ENCODE measurements at places on chromosomes 13 and 19. TPM values are rescaled to one million over a fixed set of nuclear protein-coding genes. Genes with fewer than 3 reads are reported as not detected.
A peak's percentile ranks its signal among the peaks of the same experiment; 100 is the strongest.

- DNase-seq: no peak
Observed at GRCh38 chr19:46133101-46133627, 8.7 kb upstream of the IGFL3 start.

- DNase-seq: no peak
Observed at GRCh38 chr13:111044087-111044830, 70.9 kb upstream of the ARHGEF7 start.

FFAR2 gene
- 4.7 TPM for total RNA-seq

GRCh38 chr13:79423801-79424642, 18.0 kb upstream of the RBM26 start:
- no peak for DNase-seq

DNA sequence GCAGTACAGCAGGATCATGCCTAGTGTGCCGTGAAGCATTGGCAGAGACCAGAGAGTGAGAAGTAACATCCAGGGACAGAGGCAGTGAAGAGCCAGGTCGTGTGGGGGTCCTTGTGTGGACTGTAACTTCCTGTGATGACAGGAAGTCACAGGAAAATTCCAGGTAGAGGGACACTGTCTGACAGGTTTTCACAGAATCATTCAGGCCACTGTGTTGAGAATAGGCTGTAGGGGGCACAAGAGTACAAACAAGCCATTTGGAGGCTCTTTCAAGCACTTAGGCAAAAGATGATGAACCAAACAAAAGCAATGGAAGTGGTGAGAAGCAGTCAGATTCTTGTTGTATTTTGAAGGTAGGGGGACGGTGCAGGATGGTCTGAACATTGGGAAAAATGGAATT, 46.4 kb downstream of the N4BP2L1 start:
- DNase-seq: no peak

DNA sequence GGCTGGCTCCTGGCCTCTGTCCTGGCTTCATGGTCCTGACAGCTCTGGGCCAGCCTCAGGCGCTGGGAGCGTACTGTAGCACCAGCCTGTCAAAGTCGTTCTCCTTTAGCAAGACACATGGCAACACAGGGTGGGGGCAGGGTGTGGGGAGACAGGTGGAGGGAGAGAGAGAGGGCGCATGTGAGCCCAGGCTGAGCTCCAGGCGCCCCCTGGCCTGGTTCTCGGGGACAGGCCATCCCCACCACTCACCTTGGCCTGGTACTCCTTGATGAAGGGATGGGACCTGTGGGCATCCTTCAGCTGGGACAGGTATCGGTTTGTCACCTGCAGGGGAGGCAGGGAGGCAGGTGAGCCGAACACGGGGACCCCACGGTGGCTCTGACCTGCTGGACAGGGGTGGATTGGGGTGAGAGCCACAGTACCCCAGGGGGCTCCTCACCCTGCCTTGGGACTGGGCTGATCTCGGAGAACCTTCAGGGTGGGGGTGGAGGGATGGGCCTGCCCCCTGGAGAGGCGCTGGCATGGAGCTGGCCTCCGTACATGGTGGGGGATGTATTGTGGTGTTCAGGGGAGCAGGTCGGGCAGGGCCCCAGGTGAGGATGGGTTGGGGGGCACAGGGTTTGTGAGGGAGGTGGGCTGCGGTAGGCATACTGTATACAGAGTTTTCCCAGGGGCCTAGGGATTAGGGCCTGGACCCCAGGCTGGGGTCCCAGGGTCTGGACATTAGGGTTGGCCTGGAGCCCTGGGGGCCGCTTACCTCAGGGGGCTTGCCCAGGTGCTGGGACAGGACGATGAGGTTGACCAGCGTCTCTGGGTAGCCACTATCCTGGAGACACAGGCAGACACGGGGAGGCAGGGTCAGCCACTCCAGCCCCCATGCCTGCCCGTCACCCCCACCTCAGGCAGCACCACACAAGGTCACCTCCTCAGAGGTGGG, 3.9 kb upstream of the CERS1 start:
- DNase-seq: no peak

DNA sequence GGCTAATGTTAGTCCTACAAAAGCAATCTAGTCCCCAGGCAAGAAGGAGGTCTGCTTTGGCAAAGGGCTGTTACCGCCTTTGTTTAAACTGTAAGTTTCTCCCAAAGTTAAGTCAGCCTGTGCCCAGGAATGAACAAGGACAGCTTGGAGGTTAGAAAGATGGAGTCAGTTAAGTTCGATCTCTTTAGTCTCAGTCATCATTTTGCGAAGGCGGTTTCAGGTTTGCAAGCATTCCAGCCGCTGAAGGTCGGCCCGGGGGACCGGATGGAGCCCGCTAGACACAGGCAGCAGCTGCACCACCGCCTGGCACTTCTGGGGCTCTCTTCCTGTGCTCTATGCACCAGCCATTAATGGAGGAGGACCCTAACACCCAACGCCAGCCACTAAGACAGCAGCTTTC, 91.3 kb downstream of the STK24 start:
- no peak for DNase-seq

DNA sequence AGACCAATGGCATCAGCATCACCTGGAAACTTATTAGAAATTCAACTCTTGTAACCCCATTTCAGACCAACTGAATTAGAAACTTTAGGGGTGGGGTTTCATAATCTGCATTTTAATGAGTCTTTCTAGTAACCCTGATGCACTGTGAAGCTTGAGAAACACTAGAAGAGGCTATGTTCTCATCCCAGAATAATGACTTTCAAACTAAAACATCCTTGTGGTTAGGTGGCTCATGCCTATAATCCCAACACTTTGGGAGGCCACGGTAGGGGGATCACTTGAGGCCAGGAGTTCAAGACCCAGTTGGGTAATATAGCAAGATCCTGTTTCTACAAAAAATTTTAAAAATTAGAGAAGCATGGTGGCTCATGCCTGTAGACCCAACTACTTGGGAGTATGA, 402.4 kb downstream of the DLEU7 start:
- DNase-seq: no peak

CEACAM16 gene
- not detected for total RNA-seq

ICAM4 gene
- 10.0 TPM for total RNA-seq

GRIK5 gene
- 0.41 TPM for total RNA-seq

KIR2DL3 gene
- 0.38 TPM for total RNA-seq

- DNase-seq: no peak
Observed at GRCh38 chr13:37134411-37135041, 29.1 kb upstream of the CSNK1A1L start.

GRCh38 chr19:3125900-3126524, 9.8 kb upstream of the GNA15 start:
- DNase-seq: peak; percentile 76

PCDH20 gene
- total RNA-seq: 5.7 TPM

- DNase-seq: no peak
Observed at GRCh38 chr13:84121456-84121855, 239.2 kb upstream of the SLITRK1 start.

- no peak for DNase-seq
Observed at GRCh38 chr19:35955881-35956634, 19.9 kb downstream of the LRFN3 start.

DNA sequence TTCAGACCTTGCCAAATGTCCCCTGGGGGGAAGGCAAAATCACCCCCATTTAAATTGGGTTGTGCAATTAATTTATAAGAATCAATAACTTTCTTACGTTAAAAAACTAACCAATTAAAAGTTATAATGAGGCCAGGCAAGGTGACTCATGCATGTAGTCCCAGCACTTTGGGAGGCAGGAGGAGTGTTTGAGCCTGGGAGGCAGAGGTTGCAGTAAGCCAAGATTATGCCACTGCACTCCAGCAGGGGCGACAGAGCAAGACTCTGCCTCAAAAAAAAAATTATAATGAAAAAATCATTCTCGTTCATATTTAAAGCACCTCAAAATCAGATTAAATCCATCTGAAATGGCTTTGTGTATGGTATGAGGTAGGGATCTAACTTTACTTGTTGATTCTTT, 18.4 kb upstream of the SIGLEC14 start:
- DNase-seq: no peak

ZNF534 gene
- 0.18 TPM for total RNA-seq

DNA sequence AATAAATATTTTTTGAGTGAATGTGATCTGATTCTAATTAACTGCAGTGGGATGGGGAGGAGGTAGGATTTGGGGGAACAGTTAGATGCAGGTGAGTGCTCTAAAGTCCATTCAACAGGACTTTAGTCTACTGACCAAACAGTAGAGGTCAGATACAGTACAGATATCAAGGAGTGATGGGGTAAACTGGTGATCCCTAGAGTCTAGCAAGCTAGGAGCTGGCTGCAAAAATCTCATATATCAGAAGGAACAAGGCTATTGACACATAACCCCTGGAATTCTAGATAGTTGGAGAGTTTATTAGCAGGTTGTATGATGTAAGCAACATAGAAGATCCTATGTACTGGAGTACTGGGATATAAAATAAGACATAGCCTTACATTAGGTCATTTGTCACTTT, 131.6 kb downstream of the HS6ST3 start:
- DNase-seq: no peak

ZNF814 gene
- 13.5 TPM for total RNA-seq

DNA sequence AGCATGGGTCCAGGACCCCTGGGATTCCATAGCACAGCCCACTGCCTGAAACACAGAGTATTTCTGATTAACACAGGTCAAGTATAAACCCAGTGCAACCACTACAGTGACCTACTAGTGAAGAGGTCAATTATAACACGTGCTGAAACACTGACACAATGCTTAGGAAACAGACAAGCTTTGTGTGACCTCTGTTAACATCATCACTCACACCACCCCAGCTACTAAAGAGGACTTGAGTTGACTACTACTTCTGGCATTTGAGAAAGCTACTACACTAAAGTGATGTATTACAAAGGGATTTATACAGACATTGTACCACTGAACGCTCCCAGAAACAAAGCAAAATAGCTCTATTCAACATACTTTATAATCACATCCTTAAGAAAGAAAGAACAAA, 1935.9 kb upstream of the PCDH20 start:
- no peak for DNase-seq

- DNase-seq: no peak
Observed at GRCh38 chr13:57760951-57761350, 129.4 kb downstream of the PCDH17 start.

PCDH9 gene
- 8.9 TPM for total RNA-seq

DNA sequence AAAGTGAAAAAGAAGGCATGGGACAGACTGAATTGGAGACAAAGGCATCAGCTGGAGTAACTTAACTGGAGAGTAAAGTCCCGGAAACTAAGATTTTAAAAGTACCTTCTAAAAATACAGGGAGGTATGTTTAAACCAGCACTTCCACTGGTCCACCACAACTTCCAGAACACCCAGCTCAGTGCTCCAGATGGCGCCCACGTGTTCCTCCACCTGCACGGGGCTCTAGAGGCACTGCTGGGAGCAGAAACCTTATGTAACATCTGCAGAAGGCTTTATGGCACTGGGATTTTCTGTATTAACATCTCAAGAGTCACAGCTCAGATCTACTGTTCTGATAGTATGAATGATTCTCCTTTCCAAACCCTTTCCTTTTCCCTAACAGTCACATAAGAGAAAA, 252.1 kb downstream of the DCLK1 start:
- DNase-seq: no peak

DNA sequence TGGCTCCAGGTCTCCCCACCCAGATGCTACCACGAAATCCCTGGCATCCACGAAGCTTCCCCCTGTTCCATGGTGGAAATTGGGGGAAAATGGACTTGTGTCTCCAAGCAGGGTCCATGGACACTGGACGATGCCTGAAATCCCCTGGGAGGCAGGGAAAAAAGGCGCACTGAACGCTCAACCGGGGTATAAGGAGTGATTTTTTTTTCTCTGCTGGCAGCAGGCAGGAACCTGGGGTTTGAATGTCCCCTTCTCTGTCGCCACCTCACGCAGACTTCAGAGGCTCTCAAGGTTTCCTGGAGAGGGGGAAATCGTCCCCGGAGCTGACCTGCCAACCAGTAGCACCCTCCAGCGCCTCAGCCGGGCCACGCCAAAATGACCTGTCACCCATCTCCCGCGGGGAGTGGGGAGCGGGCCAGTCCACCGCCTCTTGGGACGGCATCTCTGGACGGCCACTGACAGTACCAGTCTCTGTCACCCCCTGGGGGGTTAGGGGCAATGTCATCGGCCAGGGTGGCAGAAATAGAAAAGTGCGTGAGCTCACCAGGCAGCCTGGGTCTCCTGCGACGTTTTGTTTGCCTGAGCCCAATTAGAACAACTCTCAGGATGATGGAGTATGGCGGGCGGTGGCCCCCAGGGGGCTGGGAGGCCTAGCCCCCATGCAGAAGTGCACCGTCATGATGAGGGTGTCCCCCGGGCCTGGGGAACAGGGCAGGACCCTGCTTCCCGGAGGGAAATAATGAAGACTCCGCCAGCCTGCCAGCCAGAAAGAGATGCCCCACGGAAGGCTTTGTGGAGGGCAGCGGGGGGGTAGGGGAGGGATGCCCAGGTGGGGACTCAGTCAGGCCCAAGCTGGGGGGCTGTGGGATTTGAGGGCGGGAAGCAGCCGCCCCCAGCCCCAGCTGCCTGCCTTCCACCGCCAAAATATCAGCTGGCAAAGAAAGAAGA, 2.6 kb downstream of the PTPRS start:
- DNase-seq: no peak

DNA sequence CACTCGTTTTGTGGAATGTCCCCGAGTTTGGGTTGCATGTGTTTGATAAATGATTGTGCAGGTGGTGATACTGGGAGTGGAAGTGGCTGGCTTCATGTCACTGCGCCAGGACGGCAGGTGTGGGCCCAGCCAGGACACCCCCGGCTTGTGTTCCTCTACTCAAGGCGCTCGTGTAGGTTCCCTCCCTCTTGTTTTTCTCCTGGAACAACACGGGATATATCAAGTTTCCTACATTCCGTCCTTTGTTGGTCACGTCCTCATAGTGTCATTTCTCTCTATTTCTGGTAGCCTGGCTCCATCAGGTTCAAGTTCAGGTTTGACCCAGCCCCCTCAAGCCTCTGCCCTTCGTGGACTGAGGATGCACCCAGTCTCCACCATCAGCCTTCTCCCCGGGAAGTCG, 16.3 kb downstream of the IL17D start:
- no peak for DNase-seq

DNA sequence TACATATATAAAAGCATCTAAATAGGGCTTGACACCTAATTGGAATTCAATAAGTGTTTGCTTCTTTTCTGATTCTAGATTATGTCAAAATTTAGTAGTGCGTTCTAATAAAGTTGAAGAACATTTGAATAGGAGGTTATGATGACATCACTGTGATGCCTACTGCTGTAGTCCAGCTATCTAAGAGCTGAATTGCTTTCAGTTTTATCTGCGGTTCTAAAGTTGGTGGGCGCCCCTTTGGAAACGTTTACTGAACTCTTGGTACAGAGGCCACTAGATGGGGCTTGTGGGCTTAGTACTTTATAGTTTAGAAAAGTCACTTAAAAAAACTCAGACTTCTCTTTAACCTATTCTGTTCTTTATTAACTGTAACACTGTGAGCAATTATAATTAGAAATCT, 776.9 kb downstream of the GPC5 start:
- DNase-seq: no peak

All from lower lobe of right lung (tissue), 2 donors.